Activated naive CD4-positive, alpha-beta T cell treated with anti-CD3 and anti-CD28 coated beads, Interleukin-2, amount 50 U/mL, for 72 hours (primary cell): ENCODE measurements at places on chromosomes 3 and 15. TPM values are rescaled to one million over a fixed set of nuclear protein-coding genes. Genes with fewer than 3 reads are reported as not detected.
A peak's percentile ranks its signal among the peaks of the same experiment; 100 is the strongest.

DNA sequence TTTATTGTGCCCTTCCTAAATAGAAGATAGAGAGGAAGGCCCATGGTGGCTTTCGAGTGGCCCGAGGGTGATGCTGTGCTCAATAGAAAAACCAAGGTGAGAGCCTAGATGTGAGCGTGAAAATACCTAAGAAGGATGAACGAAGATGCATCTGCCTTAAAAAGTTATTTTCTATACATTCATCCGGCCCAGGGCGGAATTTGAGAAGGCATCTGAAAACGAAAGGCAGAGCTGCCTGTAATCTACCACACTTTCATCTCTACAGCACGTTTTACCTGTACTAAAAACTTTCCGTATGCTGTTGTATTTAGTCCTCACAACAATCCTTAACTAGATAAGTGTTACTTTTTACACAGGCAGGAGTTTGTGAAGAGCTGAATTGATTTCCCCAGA is 1.4 kb downstream of the DUT start:
- no peak for DNase-seq

DNA sequence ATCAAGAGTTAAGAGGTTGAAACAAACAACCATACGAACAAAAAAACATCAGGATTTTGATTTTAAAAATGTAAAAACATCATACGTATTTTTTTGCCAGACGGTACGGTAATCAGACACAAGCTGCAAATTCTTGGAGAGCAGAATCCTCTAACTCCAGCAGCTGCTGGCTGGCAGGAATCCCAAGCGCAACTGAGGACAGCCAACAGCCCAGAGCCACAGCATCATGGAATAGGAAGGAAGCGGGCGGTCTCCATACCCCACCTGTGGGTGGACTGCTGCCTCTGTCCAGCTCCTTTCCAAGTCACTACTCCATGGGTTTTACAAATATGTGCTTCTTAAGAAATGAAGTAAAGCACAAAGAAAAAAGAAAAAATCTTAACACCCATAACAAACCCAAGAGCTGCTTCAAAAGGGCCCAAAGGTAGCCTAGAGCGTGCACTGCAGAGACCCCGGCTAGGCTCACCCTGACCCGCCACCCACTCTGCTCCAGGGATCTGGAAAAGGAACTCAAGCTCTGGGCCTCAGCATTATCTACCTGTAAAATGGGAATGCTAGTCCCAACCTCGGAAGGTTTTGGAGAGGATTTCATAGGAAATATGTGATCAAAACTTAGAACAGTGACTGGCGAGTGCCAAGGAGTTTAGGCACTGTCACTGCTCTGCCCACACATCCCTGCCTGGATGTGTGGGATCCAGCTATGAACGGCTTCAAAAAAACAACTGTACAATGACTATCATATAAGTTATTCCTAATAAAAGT is 33.4 kb downstream of the ZXDC start:
- no peak for DNase-seq

GRCh38 chr3:171311784-171312183 is 148.4 kb downstream of the TNIK start:
- DNase-seq: no peak

GRCh38 chr15:62118520-62119226 is 46.4 kb downstream of the C2CD4B start:
- no peak for DNase-seq

- DNase-seq: no peak
Measured at GRCh38 chr3:134001251-134001650, 28.5 kb downstream of the SLCO2A1 start.

DNA sequence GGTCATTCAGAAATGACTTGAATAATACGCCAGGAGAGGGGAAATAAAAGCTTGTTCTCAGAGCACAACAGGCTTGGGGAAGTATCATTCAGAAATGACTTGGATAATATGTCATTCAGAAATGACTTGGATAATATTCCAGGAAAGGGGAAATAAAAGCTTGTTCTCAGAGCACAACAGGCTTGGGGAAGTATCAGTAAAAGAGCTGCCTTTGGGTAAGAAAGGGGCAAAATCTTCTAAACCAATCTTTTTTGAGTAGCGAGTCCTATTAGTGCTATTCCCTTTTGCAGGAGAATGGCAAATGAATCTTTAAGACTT is 20.9 kb downstream of the GABRR3 start:
- DNase-seq: no peak

- no peak for DNase-seq
Measured at GRCh38 chr3:183198939-183199338, 36.4 kb upstream of the LAMP3 start.

GRCh38 chr3:30607032-30607833 is 832 bp downstream of the TGFBR2 start:
- DNase-seq: peak; percentile 78

GRCh38 chr15:56180851-56181250 is 62.8 kb downstream of the RFX7 start:
- DNase-seq: no peak

DNA sequence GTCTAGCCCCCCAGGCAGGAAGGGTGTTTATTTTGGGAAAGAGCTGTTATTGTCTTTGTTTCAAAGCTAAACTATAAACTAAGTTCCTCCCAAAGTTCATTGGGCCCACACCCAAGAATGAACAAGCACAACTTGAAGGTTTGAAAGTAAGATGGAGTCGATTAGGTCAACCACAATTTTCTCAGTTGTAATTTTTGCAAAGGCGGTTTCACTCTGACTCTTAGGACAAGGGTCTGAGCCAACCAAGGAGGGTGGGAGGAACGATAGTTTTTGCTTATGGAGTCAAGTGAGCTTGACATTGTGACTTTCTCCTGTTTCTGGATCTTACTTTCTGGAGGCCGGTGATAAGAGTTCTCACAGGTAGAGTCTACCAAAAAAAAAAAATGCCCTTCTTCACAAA is 5.8 kb upstream of the ZNF770 start:
- peak; percentile 31 for DNase-seq

DNA sequence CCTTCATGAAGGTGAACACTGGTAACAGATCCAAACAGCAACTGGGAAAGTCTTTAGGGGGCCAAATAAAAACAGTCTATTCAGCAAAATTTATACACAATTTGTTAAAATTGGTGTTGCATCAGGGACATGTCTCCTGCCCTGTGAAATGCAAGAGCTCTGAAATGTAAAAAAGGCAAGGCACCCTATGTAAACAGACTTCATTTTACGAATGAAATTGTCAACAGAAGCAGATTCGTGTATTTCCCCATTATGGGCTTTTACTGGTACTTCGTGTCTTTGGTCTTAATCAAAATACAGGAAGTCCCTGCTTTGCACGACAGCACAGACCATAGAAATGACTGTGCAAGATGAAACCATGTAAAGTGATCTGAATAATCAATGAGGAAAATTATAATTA is 127.3 kb upstream of the THBS1 start:
- DNase-seq: no peak

DNA sequence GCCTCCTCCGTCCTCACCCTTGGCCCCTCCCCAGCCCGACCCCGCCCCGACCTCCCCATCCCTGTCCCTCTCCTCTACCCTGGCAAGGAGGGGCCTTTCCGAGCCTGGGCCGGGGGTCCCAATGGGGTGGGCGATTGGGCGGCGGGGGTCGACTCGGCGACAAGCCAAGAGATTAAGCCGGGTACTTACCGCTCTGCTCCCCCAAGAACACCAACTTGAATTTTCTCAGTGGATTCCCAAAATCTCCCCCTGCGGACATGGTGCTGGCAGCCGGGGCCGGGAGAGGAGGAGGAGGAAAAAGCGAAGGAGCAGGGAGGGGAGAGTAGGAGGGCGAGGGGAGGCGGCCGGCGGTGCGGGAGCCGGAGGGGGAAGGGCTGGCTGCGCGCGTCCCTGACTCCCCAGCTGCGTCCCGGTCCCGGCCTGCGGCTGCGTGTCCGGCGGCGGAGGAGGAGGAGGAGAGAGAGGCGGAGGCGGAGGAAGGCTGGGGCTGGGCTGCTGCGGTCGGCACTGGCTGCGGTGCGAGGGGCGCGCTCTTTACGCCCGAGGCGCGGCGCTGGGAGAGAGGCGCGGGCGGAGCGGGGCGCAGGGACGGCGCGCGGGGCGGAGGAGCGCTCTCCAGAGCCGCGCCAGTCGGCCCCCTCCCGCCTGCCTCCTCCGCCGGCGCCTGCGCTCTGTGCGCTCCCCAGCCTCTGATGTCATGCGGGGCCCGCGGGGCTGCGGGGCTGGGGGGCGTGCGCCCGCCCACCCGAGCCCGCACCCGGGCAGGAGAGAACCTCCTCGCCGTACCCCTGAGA is at the start of gene RAB6B:
Gene RAB6B, minus strand, starts transcription at position 675 of the 794 bp plus-strand sequence. Its CDS starts 416 bp downstream, at position 259.
- no peak for DNase-seq

- no peak for DNase-seq
Measured at GRCh38 chr3:111418391-111418790, 123.6 kb upstream of the CD96 start.

- no peak for DNase-seq
Measured at GRCh38 chr3:84442533-84442932, 516.3 kb upstream of the CADM2 start.

GRCh38 chr3:122679882-122680474 is 661 bp upstream of the PARP14 start:
- DNase-seq: no peak

GRCh38 chr3:143975554-143976152 is 4.0 kb downstream of the DIPK2A start:
- DNase-seq: no peak

- DNase-seq: no peak
Measured at GRCh38 chr3:25854214-25854613, 64.3 kb downstream of the OXSM start.

- no peak for DNase-seq
Measured at GRCh38 chr3:52892290-52892624, 5.1 kb downstream of the STIMATE start.

DNA sequence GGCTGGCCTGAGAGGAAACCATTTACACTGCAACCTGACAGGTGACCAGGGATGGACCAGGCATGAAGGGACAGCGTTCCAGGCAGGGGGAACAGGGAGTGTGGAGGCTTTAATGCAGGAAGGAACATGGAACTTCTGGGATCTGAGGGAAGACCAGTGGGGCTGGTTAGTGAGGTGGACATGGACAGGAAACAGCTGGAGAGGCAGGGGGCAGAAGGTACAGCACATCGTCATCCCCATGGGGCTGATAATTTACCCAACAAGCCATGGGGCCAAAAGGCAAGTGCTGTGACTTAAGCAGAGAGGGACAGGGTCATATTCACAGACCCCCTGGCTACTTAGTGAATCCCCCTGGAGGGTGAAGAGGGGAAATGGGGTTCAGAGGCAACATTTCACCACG is 77.0 kb upstream of the LARS2 start:
- DNase-seq: no peak

DNA sequence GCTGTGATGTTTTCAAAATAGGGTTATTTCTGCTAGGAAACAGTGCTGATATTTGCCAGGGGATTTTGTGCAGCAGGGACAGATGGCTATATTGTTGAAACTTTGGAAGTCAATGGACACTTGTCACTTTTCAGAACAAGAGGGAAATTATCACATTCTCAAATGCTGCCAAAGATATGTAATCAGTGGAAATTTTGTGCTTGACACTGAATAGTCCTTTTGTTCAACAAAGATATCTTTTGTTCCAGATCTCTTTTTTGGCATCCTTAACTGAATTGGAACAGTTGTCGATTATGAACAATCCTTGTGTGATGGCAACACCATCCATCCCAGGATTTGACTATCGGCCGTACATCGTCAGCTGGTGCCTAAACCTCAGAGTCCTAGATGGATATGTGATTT is 7.8 kb downstream of the CEP97 start:
- no peak for DNase-seq

- no peak for DNase-seq
Measured at GRCh38 chr15:64092075-64092820, 1.4 kb downstream of the CIAO2A start.

GRCh38 chr3:193008654-193009053 is 91.0 kb upstream of the MB21D2 start:
- DNase-seq: no peak

- no peak for DNase-seq
Measured at GRCh38 chr3:113186566-113186965, 24.8 kb upstream of the BOC start.

DNA sequence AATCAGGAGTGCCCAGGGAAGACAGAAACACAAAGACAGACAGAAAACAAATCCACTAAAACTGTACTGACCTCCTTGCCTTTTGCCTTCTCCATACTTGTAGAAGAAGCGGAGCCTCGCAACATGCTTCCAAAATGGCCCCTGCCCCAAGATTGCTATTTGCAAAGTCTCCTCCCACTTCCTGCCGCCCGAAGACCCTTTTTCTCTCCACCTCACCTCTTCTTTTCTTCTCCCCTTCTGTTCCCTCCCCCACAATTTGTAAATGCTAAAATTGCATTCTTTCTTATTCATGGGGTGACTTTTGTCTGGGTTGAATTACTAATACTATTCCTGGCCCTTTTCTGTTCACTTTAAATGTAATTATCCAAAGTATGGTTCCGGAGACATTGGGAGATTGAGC is at the start of gene DPPA4:
Gene DPPA4, minus strand, starts transcription at position 154 of the 400 bp plus-strand sequence. Its CDS starts 29 bp downstream, at position 125.
- DNase-seq: no peak

- no peak for DNase-seq
Measured at GRCh38 chr3:13801361-13802204, 78.3 kb downstream of the WNT7A start.

DNA sequence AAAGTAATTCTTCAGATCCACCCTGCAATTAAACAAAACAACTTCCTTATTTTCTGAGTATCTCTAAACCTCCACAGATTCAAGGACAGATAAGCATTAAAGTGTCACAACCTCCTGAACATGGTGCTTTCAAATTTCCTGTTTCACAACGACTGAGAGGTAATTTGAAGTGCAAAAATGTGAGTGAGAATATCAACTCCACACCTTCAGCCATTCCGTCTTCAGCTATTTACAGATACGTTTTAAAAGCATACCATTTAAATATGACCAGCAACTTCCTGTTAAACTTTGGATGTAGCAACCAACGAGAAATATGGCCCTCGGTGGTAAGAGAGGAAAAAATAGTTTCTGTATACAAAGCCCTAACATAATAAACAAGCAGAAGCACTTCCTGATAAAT is 32.1 kb upstream of the PCSK6 start:
- no peak for DNase-seq

DNA sequence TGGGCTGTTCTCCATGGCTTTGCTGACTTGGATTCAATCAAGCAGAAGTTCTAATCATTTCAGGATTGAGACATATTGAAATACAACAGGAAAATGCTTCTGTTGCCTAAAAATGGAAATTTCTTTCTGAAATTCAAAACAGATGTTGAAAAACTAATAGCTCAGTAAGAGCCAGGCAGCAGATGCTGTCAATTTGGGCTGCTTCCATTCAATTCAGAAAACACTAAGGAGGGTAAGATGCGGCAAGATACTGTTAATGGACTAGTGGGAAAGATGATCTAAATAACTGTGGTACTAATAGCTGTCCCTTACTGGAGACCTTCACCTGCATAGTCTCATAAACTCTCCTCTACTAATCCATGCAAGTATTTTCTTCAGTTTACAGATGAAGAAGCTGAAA is 53.5 kb downstream of the DGKG start:
- DNase-seq: no peak

The LRTM1 gene
- not detected for total RNA-seq

The GRM2 gene
- total RNA-seq: 0.54 TPM

The LEO1 gene
- 31.2 TPM for total RNA-seq

The TF gene
- 0.93 TPM for total RNA-seq

The MYL3 gene
- not detected for total RNA-seq

The ADIPOQ gene
- not detected for total RNA-seq

The MYZAP gene
- total RNA-seq: 0.20 TPM

The SEMA3G gene
- total RNA-seq: 0.33 TPM

The CILP gene
- 0.04 TPM for total RNA-seq

The LNP1 gene
- 2.0 TPM for total RNA-seq

The STIMATE gene
- 16.6 TPM for total RNA-seq

The RARB gene
- total RNA-seq: not detected

The TIMP4 gene
- not detected for total RNA-seq

The CLDN16 gene
- not detected for total RNA-seq

The MKRN3 gene
- 0.80 TPM for total RNA-seq

The P2RY14 gene
- 0.14 TPM for total RNA-seq
